ENCODE measurements at places on chromosomes 2 and 18. TPM values are rescaled to one million over a fixed set of nuclear protein-coding genes. Genes with fewer than 3 reads are reported as not detected.

DNA sequence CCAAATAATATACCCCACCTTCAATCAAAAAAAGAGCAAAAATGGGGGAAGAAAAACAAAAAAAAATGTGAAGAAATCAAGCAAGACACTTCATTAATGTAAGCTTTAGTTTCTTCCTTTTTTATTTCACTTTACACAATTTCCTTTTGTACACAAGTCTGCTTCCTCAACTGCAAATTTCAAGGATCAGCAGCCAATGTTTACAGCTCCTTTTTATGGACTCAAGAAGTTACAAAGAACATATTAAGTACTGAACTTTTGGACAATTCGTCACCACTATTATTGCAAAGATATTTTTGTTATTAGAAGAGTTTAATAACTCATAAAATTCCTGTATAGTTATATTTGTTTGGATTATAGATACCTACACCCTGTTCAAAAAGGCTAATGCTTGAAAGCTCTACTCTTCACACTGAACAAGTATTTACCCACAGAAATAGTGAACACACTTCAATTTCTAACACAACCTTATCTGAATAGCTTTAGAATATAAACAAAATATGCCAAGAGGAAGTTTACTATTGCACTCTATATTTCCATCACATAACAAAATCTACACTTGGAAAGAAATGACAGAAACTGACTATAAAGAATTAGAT is 658.7 kb upstream of the CNTNAP5 start:
- no peaks in the 10 kb centered on the region for H3K4me1 ChIP-seq
- no peak overlapping the region for H3K4me3 ChIP-seq
- no peak overlapping the region for H3K27ac ChIP-seq
- H3K27me3 ChIP-seq: no peaks in the 10 kb centered on the region
- no peaks in the 10 kb centered on the region for H3K36me3 ChIP-seq

DNA sequence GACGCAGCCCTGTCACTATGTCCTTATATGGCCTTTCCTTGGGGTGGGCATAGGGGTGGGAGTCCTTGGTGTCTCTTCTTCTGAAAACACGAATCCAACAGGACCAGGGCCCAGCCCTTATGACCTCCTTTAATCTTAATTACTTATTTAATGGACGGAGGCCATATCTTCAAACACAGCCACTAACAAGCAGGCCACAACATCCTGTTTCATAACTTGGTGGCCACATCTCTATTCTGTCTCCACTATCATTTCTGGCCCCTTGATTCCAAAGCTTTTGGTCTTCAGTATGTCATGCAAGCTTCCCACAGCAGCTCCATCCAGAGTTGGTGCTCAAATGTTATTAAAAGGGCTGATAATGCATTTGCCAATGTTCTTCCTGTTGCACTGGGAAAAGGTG is 287.3 kb upstream of the SMIM21 start:
- H3K4me1 ChIP-seq: no peaks in the 10 kb centered on the region
- no peaks in the 10 kb centered on the region for H3K36me3 ChIP-seq
- no peak overlapping the region for H3K4me3 ChIP-seq
- no peak for DNase-seq
- no peaks in the 10 kb centered on the region for H3K27me3 ChIP-seq
- H3K27ac ChIP-seq: no peak overlapping the region

- H3K4me3 ChIP-seq: no peak overlapping the region
- H3K36me3 ChIP-seq: no peaks in the 10 kb centered on the region
- H3K27me3 ChIP-seq: peaks cover 3% of the 10 kb centered on the region
- no peaks in the 10 kb centered on the region for H3K4me1 ChIP-seq
- no peak overlapping the region for H3K27ac ChIP-seq
Measured at GRCh38 chr2:209929369-209929768, 73.1 kb upstream of the RPE start.

- DNase-seq: peak; percentile 18
- no peaks in the 10 kb centered on the region for H3K36me3 ChIP-seq
- no peak overlapping the region for H3K27ac ChIP-seq
- H3K27me3 ChIP-seq: no peaks in the 10 kb centered on the region
Measured at GRCh38 chr2:145692971-145693478, 1173.1 kb upstream of the ZEB2 start.

The BMP10 gene
- total RNA-seq: not detected

The HOXD4 gene
- 1.4 TPM for total RNA-seq
